Activated CD4-positive, alpha-beta T cell treated with anti-CD3 and anti-CD28 coated beads, Interleukin-2, amount 50 U/mL, for 24 hours (primary cell): ENCODE measurements at places on chromosomes 7 and 10.

DNA sequence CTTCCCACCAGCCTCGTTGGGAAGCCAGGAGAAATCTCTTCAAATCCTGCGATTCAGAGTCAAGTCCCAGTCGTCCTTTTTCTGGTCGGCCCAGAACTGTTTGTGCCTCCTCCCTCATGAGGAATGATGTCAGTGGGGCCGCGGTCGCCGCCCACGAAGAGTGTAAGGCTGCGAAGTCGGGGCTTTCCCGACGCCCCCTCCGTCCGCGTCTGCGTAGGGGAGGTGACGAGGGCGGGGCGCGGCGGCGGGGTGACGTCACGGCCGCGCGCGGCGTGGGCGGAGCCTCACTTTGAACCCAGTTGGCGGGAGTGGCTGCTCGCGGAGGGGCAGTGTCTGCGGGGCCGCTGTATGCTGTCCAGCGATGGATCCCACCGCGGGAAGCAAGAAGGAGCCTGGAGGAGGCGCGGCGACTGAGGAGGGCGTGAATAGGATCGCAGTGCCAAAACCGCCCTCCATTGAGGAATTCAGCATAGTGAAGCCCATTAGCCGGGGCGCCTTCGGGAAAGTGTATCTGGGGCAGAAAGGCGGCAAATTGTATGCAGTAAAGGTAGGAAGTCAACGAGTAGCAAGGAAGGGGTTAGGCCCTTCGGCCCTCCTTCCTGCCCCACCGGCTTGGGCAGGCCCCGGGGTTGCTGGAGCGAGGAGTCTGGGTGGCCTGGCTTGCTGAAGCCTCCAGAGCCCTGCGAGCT lies at the start of gene MASTL:
Gene MASTL (plus strand): TSS at position 287 of the 689 bp plus-strand sequence. CDS start 75 bp downstream, at position 362.
- peak; percentile 89 for DNase-seq

DNA sequence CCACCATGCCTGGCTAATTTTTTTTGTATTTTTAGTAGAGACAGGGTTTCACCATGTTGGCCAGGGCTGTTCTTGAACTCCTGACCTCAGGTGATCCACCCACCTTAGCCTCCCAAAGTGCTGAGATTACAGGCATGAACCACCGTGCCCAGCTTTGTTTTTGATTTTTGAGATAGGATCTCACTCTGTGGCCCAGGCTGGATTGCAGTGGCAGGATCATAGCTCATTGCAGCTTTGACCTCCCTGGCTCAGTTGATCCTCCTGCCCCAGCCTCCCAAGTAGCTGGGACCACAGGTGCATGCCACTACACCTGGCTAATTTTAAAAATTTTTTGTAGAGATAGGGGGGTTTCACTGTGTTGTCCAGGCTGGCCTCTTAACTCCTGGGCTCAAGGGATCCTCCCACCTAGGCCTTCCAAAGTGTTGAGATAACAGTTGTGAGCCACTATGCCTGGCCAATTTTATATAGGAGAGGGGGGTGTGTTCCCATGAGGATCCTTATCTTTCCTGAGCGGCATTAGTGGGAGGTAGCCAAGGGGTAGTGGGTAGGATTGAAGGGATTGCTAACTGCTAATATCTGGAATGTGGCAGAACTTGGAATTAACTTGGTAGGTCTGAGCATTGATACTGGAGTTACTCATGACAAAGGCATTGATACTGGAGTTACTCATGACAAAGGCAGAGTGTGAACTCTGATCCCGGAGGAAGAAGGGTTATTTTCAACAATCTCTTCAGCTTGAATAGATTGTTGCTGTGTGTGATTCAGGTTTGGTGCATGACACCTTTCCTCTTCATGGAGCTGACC lies 1.0 kb upstream of the NOLC1 start:
- DNase-seq, result no peak

DNA sequence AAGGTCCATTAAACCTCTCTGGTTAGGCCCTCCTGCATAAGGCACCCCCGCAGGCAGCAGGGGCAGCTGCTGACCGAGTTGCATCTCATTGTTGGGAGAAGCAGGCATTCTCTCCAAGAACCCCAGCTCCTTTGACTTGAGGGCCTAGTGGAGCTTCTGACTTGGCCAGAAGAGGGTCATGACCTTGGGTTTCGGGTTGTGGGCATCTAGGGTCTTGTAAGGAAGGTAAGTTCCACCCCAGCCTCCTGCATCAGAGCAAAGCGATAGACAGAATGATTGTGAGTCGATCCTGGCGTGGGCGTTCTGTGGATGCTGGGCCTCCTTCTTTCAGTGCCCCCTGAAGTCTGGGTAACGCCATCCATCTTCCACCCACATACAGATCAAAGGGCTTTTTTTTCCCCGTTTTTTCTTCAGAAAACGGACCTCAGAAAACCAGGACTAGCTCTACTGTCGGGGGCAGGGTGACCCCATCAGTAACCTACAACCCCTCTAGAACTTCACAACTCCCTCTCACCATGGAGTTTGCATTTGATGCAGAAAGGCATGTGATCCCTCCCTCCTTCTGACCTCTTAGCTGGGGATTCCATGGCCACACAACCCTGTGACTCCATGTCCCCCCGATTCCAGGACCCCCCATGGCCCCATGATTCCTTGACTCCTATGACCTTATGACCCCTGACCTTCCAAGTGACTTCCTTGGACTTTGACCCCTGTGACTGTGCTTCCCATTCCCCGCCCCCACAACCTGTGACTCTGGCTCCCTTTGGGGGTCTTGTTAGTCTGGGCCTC lies 3.0 kb downstream of the SEMA4G start:
- no peak for DNase-seq

GRCh38 chr10:82943142-82943541 lies 1068.1 kb downstream of the NRG3 start:
- no peak for DNase-seq

DNA sequence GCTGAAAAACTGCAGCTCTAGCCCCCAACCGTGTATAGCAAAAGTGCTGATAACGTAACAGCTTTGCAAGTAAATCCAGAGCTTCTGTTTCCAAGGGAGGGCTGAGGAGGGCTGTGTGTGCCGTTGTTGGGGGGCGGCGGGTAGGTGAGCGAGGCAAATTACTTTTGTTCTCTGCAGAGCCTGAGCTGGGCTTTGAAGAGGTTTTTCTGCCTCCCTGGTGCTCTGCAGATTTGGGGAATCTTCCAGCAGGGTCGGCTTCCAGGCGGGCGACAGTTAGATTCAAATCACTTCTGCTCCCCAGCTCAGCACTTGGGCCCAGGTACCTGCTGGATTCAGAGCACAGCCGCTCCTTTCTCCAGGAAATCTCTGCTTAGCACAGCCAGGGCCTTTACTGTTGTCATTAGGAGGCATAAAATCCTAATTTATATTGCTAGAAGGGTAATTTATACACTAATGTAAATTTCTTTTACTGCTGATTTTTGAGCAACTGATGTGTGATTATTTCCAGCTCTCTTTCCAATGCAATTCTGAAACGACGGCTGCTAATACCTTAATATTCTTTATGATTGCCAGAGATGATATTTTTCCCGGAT lies 442.4 kb downstream of the TYW1 start:
- no peak for DNase-seq

DNA sequence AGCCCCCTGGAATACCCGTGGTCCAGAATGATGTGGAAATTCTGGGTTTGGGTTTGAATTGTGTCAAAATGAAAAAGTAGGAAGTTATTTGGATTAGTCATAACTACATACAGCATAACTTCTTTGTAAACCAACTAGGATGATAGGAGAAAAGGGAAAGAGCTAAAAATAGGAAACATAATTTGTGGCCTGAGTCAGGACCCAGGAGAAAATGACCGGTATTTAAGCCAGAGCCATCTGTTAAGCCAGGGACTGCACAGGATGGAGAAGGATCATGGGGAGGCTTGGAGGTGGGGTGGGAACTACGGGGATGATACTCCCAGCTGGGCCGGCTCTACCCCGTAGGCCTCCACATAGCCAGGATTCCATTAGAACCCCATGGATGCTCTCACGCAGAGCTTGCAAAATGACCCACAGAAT lies 98.6 kb downstream of the MYOF start:
- no peak for DNase-seq

GRCh38 chr10:112030431-112030830 lies 153.1 kb downstream of the GPAM start:
- DNase-seq, result no peak

DNA sequence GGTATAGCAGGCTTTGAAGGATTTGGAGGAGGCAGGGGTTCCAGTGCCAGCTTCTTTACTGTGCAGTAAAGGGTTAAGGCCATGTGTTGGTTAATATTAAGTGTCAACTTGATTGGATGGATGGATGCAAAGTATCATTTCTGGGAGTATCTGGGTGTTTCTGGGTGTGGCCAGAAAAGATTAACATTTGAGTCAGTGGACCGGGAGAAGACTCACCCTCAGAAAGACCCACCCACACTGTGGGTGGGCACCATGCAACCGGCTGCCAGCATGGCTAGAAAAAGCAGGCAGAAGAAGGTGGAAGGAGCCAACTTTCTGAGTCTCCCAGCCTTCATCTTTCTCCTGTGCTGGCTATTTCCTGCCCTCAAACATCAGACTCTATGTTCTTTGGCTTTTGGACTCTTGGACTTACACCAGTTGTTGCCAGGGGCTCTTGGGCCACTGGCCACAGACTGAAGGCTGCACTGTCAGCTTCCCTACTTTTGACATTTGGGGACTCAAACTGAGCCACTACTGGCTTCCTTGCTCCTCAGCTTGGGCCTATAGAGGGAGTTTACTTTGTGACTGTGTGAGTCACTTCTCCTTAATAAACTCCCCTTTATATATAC lies 6.8 kb upstream of the TRUB1 start:
- DNase-seq, result no peak

GRCh38 chr10:11249152-11249807 lies 231.6 kb downstream of the CELF2 start:
- DNase-seq, result no peak

GRCh38 chr7:12716134-12716681 lies 28.8 kb downstream of the ARL4A start:
- DNase-seq, result no peak

DNA sequence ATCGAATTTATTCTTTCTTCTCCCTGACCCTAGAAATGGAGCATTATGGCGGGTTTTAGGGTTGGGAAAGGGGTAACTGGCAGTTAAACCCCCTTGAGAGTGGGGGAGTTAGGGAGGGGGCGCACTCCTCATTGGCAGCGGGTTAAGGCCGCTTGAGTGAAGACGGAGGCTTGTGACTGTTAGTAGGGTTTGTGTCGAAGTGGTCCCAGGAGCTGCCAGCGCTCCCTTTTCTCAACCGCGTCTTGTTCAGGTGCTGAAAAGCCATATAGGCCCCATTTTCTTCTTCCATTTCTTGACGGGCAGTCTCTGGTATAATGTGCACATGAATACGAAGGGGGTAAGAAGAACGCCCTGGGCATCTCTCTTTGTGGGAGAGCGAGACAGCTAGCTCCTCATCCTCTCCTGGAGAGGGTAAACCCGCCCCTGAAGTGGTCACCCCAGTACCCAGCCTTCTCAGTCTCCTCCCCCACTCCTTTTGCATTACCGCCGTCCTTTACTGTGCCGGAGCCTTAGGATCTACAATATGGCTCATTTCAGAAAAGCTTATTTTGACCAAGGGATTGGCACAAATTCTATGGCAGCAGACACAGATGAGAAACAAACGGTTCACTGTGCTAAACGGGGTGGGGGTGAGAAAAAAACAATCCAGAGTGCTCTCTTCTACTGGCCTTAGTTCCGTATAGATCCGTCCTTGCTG lies 836 bp downstream of the KMT2E start:
- DNase-seq, result peak; percentile 14

DNA sequence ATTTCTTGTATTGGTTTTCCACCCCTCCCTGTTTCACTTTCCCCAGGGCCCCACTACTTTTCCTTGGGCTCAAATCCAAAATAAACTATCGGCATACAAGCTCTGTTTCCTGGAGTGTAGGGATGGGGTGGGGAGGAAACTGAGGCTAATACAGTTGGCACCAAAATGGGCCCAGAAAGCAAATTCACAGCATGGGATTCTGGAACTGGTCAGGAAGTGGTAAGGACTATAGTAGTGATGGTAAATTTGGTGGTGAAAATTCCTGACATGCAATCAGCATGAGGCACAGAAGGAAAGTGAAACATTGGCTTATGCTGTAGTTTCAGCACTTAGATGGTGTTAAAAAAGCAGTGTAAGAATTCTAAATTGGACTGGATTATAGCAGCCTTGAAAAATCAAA lies 8.7 kb upstream of the SAMD9L start:
- no peak for DNase-seq

GRCh38 chr10:132061465-132061864 lies 4.3 kb upstream of the JAKMIP3 start:
- no peak for DNase-seq

DNA sequence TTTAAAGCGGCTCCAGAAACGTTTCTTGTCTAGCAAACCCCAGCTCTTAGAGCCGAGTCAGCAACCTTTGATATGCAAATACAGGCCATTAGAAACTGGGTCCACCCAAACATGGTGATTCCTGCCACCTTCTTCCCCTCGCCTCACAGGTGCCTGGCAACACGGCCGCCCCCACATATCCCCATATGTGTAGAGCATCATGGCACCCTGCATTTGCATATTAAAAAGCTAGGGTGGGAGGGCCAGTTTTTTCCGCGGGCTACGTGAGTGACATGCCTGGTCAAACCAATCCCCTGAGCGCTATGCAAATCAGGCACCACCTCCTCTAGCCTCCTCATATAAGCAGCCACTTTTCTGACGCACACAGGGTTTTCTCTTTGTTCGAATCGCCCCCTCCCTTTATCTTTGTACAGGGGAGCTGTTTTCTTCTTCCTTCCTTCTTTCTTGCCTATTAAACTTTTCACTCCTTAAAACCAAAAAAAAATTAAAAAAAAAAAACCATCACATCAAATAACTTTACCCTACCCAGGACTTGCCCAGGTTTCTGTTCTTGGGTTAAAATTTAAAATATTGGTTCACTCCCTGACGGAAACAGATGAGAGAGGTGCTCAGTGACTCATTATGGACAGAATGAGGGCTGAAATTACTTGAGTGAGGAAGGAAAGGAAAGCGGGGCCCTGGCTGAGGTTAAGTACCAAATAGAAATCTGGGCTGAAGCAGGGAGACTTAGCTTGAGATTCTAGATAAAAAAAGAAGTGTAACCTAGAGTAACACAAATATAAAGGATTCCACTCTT lies 59.8 kb downstream of the COA1 start:
- peak; percentile 45 for DNase-seq

GRCh38 chr7:39892361-39892760 lies 57.7 kb upstream of the CDK13 start:
- no peak for DNase-seq

GRCh38 chr7:84484502-84485079 lies 290.0 kb upstream of the SEMA3A start:
- DNase-seq, result no peak

GRCh38 chr7:139852482-139852845 lies 23.4 kb downstream of the TBXAS1 start:
- DNase-seq, result no peak

GRCh38 chr10:11430421-11431215 lies 180.8 kb downstream of the USP6NL start:
- no peak for DNase-seq
